ENCODE measurements at places on chromosomes 7 and 10. TPM values are rescaled to one million over a fixed set of nuclear protein-coding genes. Genes with fewer than 3 reads are reported as not detected.

MCM7 gene
- 68.1 TPM for total RNA-seq

ERVW-1 gene
- total RNA-seq, result not detected

PIK3AP1 gene
- total RNA-seq, result 12.4 TPM

IFIT5 gene
- 6.1 TPM for total RNA-seq

CALN1 gene
- not detected for total RNA-seq

GPR141 gene
- total RNA-seq, result 0.58 TPM

PRKRIP1 gene
- 15.1 TPM for total RNA-seq

DNA sequence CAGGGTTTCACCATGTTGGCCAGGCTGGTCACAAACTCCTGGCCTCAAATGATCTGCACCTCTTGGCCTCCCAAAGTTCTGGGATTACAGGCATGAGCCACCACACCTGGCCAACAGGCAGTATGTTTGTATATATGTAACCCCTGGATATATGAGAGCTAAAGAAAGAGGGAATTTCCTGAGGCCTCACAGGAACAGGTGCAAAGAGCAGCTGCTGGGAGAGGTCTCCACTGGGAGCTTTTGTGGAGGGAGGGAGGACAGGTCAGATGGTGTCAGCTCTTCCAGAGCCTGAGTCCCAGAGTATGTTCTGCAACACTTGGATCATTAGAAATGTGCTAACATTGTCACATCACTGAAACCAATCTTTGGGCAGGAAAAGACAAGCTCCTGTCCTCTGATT is 110.1 kb upstream of the KIF5B start:
- DNase-seq, result no peak

DNA sequence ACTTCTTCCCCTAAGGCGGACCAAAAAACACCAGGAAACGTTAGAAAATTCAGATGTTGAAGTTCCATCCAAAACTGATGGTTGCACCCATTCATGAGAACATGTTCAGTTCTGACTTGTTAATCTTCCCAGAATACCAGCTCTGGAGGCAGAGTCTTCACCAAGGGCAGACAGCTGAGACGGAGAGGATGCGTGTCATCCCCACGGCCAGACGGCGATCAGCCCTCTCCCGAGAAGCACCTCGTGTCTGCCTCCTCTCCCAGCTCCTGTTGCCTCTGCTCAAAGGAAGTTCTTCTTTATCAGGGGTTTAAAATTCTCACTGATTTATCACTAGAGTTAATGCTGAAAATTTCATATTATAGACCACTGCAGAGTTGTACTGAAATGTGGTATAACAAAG is 269.7 kb downstream of the ZMYND11 start:
- DNase-seq, result peak; percentile 3

DNA sequence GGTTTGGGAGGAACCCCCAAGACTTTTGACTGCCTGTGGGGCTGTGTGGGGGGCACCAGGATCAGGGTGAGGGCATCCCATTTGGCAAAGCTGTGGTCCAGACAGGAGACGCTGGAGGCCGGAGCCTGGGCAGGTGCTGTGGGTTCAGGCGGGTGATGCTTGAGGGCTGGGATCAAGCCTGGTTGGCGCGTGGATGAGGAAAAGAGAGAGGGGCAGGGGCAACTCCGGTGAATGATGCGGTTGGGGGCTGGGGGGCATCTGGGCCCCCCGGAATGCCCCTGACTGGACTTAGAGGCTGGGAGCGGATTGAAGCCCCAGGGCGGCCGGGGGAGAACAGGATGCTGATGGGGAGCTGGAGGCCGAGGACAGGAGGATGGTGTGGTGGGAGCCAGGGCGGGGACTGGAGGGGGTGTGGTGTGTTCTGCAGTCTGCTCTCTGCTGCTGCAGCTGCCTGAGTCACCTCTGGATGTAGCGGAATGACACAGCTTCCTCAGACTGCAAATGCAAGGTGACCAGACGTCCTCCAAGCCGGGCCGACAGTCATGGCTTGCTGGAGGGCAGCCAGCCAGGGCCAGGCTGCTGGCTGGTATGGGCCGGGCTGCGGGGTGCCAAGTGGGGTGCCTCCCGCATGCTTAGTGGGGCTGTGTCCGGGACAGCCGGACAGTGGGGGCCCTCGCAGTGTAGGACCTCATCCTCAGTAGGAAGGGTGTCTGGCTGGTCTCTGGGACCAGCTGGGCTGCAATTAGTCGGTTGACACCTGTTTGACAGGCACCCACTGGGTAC is 3.2 kb downstream of the MAFK start:
- no peak for DNase-seq

DNA sequence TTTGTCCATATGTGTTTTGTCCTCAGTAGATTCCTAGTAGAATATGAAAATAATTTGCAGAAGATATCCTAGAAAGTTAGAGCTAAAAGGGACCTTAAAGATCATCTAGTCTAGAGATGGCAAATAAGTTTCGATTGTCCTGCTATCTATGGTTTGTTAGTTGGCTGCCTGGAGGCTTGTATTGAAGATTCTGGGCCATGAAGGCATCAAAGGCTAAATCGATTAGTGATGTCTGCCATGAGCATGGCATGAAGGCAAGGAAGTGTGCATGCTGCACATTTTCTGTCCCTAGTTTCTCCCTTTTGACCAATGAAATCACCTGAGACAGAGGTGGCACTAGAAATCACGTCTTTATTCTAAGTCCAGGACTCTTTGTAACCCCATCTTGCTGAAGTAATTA is 553.8 kb upstream of the GALNT17 start:
- no peak for DNase-seq

DNA sequence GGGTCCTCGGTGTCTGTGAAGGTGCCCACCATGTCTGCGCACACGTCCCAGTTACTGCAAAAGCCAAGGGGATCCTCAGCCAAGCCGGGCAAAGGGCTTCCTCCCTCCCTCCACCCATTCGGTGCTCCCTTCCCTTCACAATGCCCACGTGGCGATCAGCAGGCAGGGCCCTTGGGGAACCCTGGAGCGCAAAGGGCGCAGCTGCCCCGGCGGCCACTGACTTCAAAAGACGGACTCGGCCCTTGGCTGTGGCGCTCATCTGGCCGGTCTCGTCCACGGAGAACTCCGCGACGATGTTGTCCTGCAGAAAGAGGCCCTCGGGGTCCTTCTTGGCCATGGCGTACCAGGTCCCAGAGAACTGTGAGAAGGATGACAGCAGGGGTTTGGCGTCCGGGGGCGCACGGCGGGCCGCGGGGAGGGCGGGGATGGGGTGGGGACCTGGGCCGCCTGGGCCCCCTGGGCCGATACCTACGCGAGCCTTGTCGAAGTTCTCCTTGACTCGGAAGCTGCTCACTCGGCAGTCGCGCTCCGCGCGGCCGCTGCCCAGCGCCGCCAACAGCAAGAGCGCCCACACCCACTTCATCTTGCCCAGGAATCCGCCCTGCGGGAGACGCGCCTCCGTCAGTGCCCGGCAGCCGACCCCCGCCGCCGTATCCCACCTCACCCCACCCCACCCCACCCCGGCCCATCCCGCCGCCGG is 439 bp downstream of the RBP4 start:
- DNase-seq, result peak; percentile 41
